ENCODE measurements at places on chromosomes 3 and 15.

- DNase-seq, result no peak
Observed at GRCh38 chr3:182308328-182308727, 485.0 kb upstream of the ATP11B start.

- no peak for DNase-seq
Observed at GRCh38 chr3:172367205-172368105, 80.8 kb downstream of the GHSR start.

GRCh38 chr3:53073553-53074365 is 27.9 kb upstream of the SFMBT1 start:
- no peak for DNase-seq

DNA sequence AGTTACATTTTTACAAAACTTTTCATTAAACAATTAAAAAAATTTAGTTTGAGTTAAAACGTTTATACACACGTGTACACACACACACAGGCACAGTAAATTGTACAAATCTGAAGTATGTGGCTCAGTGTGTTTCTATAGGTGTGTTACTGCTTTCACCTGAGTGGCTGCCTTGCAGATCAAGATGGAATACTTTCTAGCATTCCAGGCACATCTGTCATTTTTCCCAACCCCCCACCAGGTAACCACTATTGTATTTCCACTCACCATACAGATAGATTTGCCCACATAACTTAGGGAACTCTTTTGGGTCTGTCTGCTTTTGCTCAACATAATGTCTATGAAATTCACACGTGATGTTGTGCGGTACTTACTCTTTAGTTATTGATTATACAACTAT is 141.1 kb downstream of the PTPRG start:
- DNase-seq, result no peak

DNA sequence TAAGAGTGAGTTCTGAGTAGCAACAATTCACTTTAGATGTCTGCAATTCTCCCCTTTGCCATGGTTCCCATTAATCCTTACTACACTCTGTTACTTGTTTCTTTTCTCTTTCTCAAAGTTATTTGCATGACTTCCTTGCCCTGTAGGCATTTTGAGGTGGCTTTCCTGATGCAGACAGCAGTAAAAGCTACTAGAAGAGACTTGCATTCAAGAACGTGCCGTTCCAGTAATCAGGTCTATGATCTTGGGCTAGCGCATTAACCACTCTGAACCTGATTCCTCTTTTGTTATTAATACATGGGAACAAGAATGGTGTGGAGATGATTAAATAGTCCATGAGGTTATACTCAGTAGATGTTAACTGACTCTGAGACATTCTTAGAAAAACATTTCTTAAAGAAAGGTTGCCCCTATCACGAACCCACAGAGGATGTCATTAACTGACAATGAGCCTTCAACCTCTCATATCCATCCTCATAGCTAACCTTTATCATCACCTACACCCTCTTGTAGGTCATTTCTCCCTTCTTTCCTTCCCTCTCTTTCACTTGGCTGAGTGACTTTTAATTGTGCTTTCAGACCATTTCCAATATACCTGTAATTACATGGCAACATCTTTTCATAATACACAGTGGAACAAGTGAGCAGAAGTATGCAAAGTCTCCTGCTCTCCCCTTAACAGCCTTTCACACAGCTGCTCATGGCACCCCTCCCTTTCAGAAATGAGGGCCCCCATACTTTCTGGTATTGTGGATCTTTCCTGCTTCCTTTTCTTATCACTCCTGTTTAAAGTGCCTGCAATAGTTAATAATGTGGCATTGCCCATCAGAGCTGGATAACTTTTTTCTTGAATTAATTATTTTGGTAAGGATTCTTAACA is 175.9 kb downstream of the CHST2 start:
- DNase-seq, result no peak

DNA sequence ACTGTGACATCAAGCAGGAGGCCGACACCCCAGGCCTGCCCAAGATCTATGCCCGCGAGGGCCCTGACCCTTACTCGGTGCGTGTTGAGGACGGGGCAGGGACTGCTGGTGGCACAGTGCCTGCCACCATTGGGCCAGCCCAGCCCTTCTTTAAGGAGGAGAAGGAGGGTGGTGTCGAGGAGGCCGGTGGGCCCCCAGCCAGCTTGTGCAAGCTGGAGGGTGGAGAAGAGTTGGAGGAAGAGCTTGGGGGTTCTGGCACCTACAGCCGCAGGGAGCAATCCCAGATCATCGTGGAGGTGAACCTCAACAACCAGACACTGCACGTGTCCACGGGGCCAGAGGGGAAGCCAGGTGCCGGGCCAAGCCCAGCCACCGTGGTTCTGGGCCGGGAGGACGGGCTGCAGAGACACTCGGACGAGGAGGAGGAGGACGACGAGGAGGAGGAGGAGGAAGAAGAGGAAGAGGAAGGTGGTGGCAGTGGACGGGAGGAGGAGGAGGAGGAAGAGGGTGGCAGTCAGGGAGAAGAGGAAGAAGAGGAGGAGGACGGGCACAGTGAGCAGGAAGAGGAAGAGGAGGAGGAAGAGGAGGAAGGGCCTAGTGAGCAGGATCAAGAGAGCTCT is 5.4 kb downstream of the ZBTB47 start:
- no peak for DNase-seq

- DNase-seq, result no peak
Observed at GRCh38 chr3:156396851-156397250, 158.1 kb downstream of the SSR3 start.

DNA sequence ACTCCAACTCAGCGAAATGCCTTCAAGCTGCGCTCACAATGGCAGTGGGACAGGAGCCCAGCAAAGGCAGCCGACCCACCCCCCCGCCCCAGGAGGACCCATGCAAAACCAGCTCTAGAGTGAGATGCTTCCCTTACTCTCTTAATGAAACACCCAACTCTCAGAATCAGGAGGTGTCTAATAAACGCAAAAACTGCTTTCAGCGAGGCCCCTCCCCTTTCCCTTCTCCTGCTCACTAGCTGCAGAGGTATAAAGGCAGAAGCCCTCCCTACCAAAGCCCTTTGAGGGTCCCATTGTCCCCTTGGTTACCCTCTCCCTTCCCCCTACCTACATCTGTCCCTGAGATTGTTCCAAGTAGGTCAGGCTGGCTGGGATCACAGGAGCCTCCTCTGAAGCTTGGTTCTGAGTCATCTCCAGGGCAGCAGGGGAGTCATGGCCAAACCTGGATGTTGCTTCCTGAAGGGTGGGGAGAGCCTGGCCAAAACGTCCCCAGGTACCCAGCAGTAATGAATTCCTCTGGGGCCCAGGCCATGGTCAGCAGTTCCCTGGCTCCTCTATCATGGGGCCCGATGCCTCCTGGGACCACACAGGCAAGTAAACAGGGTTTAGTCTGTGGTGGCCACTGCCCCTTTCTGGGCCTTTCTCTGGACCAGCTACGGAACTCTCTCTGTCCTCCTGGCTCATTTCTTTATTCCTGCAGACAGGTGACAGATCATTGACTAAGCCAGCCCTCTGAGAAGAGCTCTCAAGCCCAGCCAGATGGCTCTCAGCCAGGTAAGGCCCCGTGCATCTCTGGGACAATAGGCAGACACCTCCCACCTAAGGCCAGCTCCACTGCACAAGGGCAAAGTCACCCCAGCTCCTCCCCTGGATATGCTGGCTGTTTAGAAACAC is 8.6 kb downstream of the KLHL25 start:
- DNase-seq, result no peak

GRCh38 chr15:63597038-63597790 is at the start of gene FBXL22:
Gene FBXL22, plus strand, starts transcription at chr15:63597387. Its CDS starts 6 bp downstream, at chr15:63597393.
- DNase-seq, result no peak

GRCh38 chr15:66740802-66741201 is 38.8 kb downstream of the SMAD6 start:
- no peak for DNase-seq

- no peak for DNase-seq
Observed at GRCh38 chr15:80512726-80513660, 108.8 kb downstream of the ARNT2 start.

DNA sequence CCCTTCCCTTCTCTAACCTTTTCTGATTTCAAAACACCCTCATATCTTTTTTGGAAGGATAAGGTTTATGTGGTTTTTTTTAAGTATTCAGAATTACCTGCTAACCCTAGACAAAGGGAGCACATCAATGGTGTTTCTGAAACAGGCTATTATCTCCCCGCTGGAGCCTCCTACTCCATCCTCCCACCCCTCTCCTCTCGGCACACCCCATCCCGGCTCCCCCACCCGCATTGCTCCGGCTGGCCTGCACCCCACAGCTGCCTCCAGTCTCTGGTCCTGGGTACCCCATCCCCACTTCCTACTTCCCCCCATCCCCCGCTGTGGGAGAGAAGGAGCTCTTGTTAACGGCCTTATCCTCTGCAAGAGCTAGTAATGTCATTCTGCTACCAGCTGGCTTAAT is 59.2 kb downstream of the PDIA5 start:
- DNase-seq, result no peak

- DNase-seq, result no peak
Observed at GRCh38 chr3:82082796-82083195, 321.4 kb upstream of the GBE1 start.

DNA sequence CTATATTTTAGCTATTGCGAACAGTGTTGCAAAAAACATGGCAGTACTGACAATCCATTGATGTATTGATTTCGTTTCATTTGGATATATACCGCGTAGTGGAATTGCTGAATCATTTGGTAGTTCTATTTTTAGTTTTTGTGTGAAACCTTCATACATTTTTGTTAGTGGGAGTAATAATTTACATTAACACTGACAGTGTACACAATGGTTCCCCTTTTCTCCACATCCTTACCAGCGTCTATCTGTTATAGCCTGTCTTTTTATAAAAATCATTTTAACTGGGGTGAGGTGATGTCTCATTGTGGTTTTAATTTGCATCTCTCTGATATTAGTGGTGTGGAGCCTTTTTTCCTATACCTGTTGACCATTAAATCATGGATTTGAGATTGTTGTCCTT is 392.4 kb upstream of the ALCAM start:
- no peak for DNase-seq

- no peak for DNase-seq
Observed at GRCh38 chr3:197742787-197743186, 6.1 kb upstream of the RUBCN start.

DNA sequence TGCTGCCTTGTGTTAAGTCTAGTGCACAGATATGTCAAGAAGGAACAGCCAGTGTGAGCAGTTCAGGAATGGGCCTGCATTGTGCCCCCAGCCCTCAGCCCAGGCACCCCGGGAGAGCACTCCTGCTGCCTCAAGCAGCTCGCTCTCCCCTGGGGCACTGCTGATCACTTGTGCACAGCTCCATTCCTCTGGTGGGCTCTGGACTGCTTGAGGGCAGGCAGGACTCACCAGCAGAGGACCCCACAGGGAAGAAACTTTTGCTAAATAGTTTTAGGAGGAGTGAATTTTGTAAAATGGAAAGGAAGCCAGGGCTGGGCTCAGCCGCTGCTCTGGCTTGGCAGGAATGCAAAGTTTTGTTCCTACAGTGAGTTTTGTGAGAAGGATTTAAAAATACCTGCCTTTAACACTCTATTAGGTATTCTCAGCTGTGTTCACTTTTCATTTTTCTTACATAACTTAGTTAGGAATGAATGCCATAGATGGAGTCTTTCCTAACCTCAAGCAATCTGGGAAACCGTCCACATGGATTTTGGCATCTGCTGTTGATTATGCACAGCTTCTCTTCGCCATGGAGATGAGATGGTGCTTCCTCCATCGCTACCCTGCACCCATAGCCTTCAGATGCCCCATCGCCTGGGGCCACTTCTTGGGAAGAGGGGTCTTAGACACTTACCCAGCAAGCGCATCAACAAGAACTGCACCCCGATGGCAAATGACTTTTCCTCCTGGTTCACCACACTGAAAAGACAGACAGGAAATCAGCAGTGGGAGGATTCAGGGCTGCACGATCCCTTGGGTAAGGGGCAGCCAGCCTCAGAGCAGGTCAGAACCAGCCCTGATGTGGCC is 42.3 kb upstream of the RAB6B start:
- DNase-seq, result no peak

GRCh38 chr3:6721491-6721890 is 139.4 kb upstream of the GRM7 start:
- DNase-seq, result no peak

- DNase-seq, result no peak
Observed at GRCh38 chr3:32992310-32992686, 40.9 kb downstream of the CCR4 start.

DNA sequence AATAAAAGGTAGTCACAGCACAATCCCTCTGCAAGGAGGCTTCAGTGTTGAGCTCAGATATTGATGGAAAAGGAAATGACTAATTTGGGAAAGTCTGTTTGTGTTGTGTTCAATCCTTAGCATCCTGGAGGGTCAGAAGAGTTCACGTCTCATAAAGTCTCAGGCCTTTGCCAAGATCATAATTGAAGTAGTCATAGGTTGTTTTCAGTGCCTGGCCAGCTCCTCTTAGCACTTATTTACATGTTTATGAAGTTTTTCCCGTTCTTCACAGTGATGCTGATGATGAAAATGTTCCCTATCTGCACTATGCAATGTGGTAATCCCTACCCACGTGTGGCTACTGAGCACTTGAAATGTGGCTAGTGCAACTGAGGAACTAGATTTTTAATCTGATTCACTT is 61.6 kb upstream of the TGFBR2 start:
- DNase-seq, result no peak

- no peak for DNase-seq
Observed at GRCh38 chr15:100981086-100981485, 61.9 kb downstream of the LRRK1 start.

GRCh38 chr15:34327906-34328305 is 9.7 kb downstream of the SLC12A6 start:
- no peak for DNase-seq

GRCh38 chr3:108590460-108590859 is 938 bp downstream of the DZIP3 start:
- no peak for DNase-seq

- no peak for DNase-seq
Observed at GRCh38 chr3:129908417-129908816, 14.9 kb upstream of the TMCC1 start.

DNA sequence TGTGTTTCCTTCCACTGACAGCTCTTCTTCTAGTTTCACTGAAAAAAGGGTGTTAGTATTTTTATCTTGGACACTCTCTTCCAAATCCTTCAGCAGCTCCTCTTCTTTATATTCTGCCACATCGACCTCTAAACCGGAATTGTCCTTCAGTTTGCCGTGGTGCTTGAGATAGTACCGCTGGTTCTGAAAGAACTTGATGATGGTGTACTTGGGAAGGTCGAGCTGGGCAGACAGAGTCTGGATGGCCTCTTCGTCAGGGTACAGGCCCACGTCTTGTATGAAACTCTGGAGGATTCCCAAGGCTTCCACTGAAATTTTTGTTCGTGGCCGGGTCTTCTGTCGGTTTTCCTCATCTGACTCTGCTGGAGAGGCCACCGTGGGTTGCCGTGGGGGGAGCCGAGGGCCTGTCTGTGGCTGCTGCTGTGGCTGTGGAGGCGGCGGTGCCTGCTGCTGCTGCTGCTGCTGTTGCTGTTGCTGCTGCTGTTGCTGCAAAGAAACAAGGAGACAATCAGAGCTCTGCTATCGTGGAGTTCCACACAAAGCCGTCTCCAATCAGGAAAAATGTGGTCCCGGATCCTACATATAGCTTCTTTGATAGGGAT is 75.8 kb downstream of the SATB1 start:
- no peak for DNase-seq

- no peak for DNase-seq
Observed at GRCh38 chr15:62741106-62741505, 301.4 kb upstream of the TPM1 start.
